CD4-positive, alpha-beta T cell treated with Interleukin-6 at 100 ng/mL for 8 hours (primary cell): ENCODE measurements at places on chromosomes 12 and 14.

GRCh38 chr14:87615822-87616679 is 376.9 kb downstream of the GALC start:
- no peak for DNase-seq

- DNase-seq, result no peak
Measured at GRCh38 chr14:100621806-100622205, 34.6 kb upstream of the BEGAIN start.

DNA sequence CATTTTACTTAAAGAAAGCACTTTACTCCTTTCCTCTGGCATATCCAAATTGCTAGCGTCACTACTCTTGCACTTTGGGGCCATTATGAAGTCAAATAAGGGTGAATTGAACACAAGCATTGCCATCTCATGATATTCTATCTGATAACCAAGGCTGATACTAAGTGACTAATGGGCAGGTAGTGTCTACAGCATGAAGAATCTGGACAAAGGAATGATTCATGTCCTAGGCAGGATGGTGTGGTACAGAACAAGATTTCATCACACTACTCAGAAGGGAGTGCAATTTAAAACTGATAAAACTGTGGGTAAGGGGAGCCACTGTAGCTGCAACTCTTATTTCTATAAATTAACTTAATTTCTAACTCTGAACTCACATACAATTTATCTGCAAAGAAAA is 7.7 kb upstream of the SLC6A15 start:
- no peak for DNase-seq

DNA sequence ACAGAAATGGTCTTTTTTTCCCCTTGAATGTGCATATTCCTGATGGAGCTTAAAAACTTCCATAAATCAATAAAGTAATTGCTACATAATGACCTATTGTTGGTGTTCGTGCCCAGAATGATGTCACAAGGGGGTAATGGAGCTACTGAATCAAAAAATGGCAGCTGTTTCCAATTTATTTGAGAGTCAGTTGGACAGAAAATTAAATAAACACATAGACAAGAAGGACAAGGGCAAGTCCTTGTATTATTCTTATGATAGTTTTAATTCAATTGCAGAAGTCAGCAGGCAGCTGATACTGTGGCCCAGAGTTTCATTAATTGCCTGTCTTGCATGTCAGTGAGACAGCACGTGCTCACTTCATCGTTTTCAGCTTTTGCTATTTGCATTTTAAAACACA is 473.5 kb downstream of the ETNK1 start:
- DNase-seq, result no peak

DNA sequence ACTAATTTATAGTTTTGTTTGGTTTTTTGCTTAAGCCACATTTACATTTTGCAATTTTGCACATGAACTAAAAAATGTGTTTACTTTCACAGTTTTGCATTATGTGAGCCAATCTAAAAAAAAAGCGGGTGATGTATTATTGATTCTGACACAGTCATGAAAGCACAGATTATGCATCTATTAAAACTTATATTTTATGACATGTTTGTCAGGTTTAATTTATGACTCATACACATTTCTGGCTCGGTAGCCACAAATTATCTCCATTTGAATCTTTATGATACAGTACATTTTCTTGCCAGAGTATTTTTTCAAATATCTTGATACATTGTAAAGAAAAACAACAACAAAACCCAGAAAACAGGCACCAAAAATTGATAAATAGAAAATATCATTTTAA is 280.4 kb upstream of the GRIP1 start:
- DNase-seq, result no peak

DNA sequence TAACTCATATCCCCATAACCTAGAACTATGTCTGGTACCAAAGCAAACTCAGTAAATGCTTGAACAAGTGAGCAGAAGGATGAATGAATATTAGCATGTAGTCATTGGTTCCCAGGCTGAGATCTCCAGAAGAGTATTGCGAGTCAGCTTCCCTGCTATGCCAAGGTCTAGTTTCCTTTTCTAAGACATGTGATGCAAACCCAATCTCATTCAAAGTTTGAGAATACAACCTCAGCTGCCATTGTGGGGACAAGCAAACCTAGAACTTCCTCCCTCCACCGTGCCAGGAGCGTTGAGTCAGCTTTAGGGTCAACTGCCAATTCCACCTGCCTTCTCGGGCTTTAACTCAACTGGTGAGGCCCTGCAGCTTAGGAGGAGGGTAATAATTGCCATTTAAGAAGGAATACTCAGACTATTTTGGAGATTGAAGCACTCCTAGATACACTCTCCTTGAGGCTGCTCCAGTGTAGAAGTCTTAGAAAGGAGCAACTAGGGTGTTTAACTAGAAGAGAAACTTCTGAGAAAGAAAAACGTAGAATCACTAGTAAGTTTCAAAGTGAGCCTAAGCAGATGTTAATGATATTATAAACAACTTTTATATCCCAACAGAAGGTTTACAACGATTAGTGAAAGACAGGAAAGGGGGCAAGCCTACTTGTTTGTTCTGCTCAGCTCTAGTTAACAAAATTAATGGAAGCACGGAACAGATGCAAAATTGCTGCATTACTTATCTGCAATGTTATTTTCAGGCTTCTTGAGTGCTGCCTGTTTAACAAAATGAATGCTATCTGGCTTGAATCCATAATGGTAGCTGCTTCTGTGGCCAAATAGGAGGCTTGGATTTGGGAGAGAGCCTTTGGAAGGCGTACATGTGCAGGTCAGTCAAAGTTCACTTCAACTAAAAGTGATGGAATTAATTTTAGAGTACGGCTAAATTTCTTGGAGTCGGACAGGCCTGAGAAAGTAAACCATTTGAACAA is 96.9 kb downstream of the HELB start:
- DNase-seq, result no peak

- no peak for DNase-seq
Measured at GRCh38 chr12:119060847-119061796, 79.8 kb downstream of the SRRM4 start.

DNA sequence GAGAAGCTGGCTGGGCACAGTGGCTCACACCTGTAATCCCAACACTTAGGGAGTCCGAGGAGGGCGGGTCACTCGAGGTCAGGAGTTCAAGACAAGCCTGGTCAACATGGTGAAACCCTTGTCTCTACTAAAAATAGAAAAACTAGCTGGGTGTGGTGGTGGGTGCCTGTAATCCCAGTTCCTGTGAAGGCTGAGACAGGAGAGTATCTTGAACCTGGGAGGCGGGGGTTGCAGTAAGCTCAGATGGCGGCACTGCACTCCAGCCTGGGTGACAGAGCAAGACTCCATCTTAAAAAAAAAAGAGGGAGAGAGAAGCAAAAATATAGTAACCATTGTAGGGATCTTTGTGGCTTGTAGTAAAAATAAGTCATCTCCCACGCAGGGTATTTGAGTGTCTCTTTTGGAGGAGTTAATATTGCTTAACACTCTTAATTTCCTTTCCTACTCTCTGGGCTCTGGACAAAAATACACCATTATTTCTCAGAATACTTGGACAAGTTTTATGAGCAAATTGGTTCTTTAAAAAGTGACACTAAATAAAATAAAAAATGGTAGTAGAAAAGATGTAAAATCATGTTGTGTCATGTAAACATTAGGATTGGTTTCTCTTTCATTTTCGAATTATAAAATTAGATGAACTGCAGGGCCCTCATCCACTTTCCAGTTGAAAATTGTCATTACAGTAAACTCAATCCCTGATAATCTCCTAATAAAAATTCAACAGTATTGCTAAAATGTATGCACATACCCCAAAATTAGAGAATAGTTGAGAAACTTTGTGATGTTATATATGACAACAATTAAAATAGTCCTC is 61.1 kb upstream of the C12orf71 start:
- no peak for DNase-seq

GRCh38 chr12:1995205-1995896 is 8.9 kb downstream of the DCP1B start:
- DNase-seq, result no peak

GRCh38 chr12:49279706-49280159 is 14.9 kb downstream of the TUBA1C start:
- no peak for DNase-seq

DNA sequence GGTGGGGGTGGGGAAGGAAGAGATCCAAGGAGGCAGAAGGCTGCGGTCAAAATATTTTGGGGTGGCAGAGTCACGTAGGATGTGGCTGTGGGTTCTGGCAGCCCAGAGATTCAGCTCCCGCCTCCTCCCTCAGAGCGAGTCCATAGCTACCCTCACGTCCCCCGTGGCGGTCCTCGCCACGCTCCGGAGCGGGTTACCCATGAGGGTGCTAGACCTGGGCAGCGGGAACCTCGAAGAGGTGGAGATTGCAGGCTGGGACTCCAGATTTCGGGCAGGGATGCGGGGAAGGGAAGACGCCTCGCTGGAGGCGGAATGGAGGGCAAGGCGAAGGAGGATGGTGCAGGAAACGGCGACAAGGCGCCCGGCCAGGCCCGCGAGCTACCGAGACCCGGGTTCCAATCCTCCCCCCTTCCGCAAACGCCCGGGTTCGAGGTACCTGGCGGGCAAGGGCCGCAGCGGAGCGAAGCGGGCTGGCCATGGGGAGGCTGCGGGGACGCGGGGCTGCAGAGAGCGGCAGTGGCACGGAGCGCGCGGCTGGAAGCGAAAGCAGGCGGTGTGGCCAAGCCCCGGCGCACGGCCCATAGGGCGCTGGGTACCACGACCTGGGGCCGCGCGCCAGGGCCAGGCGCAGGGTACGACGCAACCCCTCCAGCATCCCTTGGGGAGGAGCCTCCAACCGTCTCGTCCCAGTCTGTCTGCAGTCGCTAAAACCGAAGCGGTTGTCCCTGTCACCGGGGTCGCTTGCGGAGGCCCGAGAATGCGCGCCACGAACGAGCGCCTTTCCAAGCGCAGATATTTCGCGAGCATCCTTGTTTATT is 46.2 kb downstream of the BCAT1 start:
- no peak for DNase-seq
